SHP77 (cell line): ENCODE measurements at places on chromosomes 1 and 21.
A peak's percentile ranks its signal among the peaks of the same experiment; 100 is the strongest.

DNA sequence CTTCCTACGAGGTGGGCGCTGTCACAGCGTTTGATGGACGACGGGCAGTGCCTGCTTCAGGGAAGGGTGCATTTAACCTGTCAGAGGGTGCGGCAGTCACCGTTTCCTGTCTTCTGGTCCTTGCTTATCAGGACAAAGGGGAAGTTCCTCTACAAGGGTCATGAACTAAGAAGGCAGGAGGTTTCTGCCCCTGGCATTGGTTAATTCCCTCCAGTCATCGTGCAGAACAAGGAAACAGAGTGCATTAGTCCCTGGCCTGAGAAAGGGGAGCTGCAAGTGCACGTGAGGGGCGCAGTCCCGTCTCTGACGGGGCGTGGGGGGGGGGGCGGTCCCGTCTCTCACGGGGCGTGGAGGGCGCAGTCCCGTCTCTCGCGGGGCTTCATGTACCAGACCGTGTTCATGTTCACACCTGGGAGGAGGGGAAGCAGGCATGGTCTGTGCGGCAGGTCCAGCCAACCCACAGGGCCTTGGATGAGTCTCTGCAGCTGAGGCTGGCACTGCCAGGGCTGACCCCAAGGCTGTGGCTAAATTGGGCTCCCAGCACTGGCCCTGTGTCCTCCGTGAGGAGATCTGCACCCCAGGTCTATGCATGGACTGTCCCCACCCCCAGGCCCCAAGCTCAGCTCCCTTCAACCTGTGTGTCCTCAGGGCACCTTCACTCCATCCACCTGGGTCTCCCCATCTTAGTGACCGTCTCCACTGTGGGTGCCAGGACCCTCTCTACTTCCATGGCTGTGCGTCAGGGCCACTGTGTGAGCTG is 89.2 kb upstream of the COL6A1 start:
- no peak for DNase-seq

DNA sequence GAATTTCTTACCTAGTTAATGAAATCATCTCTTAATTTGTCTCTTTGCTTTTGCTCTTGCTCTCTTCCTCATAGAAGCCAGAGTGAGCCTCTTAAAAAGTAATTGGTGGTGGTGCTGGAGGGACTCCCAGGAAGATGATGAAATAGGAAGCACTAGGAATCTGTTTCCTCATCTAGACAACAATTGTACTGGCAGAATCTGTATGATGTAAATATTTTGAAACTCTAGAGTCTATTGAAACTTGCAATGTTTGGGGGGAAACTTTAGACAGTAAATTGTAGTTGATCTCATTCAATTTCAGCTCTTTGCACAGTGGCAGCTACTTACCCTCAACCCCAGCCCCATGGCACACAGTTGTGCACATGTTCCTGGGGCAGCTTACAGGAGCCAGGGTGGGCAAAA is 10.6 kb downstream of the RGSL1 start:
- no peak for DNase-seq

DNA sequence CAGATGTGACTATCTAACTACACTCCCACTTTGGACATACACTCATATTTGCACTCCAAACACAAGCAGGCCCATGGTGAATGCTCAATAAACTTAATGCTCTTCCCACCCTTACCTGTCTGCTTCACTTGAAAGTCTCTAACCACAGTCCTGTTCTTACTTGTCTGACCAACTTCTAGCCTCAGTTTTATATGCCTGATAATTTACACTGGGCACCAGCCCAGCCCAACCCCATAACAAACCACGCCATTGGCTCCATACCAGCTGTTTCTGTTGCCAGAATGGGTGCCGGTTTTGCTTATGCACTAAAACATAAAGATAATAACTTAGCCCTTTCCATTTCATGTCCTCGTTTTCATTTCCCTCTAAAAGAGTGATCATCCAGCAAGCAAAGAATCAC is 395.4 kb downstream of the NTNG1 start:
- DNase-seq, result no peak

DNA sequence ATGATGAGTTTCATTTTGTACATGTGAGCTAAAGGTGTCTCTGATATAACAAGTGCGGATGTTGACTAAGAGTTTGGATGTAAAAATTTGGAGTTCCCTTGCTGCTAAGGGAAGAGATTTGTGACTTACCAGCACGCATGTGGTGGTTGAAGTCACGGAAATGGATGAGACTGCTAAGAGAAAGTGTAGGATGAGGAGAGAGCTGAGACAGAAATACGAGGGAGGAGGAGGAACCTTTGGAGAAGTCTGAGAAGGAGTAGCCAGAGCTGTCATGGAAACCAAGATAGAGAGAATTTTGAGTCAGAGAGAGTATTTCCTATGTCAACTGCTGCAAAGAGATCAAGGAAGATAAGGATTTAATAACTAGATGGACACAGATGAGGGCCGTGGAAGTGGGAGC is 106.5 kb upstream of the COL24A1 start:
- DNase-seq, result no peak

DNA sequence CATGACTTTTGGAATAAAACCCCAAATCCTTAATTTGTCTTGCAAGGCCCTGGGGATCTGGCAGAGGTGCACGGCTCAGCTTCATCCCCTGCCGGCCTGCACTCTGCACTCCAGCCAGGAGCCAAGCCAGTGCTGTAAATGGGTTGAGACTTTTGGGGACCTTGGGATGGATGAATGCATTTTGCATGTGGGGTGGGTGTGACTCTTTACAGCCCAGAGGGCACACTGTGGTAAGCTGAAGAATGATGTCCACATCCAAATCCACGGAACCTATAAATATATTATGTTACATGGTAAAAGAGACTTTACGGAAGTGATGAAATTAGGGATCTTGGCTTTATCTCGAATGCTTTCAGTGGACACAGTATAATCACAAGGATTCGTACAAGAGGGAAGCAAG is 177.8 kb downstream of the EDEM3 start:
- no peak for DNase-seq

- peak; percentile 67 for DNase-seq
Observed at GRCh38 chr1:157170677-157171515, 32.7 kb upstream of the ETV3 start.
